NCI-H2171 (cell line): ENCODE measurements at places on chromosomes 3 and 15.

DNA sequence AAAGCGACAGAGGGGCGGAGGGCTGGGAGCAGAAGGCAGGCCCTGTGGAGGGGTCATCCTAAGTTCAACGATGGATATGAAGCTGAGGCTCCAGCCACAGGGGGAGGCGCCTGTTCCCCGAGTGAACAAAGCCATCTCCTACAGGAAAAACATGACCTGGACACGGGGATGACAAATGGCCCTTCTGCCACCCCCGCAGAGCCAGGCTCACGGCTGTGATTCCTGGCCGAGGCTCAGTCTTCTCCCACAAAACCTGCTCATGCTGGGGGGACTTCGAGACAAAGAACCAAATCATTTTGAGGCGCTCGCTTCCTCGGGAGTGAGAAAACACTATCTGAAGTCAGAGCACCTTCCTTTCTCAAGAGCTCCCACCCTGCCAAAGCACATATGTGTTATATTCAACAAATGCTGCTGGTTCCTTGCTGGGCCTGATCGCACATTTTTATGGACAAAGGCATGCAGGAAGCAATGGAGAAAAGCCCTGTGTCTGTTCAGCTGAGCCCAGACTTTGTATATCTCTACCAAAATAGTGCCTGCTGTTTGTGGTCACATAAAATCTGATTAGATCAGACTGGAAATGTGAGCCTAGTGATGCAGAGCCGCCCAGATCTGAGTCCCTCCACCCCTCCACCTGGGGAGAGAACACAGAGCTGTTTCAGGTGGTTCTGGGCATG is 5.6 kb downstream of the RBP1 start:
- peak; percentile 58 for DNase-seq

DNA sequence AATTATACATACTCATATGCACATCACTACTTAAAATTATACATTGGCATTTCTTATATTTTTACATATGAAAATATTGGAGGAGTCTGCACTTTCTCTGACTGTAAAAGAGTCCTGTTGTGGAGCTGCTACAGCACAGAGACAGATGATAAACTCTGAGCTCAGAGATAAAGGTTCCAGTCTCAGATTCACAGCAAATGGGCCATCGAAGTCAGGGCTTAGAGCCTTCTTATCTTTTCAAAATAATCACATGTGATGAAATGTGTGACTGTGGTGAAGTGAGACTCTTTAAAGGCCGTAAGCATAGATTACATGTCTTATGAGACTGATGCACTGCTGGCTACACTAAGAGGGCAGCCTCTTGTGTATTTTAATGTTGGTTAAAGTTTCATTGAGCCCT is 187.5 kb upstream of the SYNPR start:
- DNase-seq, result no peak

DNA sequence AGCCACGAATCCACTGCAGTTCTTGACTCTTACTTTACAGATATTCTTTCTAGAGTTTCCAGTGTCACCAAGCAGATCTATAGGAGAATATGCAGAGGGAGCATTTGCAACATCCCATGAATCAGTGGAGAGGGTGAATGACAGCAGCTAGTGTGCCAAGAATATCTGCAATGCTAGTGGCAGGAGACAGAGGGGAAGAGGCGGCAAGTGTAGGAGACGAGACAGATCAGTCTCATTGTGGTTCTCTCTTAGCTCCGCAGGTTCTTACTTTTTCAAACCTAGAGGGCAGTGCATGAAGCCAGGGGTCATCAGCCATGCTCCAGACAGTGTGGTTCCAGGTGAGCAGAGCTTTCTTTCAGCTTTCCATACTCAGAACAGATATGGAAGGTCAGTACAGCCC is 744 bp downstream of the ZNF619 start:
- DNase-seq, result no peak

- DNase-seq, result peak; percentile 18
Measured at GRCh38 chr15:64092864-64093626, 593 bp downstream of the CIAO2A start.

DNA sequence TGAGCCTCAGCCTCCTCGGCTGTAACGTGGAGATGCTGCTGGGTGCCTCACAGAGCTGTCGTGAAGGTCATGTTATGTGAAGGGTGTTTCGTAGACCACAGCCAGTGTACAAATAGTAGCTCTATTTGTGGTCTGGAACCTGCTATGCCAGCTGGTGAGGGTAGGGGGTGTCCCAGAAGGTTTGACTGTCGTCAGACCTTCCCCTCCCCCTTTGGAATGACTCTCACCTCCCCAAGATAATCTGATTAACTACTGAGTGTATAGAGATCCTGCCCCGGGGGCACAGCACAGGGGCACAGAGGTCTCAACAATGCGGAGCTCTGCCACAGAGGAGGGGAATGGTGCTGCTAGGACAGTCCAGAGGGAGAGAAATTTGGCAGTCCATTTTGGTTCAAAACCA is 20.5 kb downstream of the FGD5 start:
- no peak for DNase-seq

DNA sequence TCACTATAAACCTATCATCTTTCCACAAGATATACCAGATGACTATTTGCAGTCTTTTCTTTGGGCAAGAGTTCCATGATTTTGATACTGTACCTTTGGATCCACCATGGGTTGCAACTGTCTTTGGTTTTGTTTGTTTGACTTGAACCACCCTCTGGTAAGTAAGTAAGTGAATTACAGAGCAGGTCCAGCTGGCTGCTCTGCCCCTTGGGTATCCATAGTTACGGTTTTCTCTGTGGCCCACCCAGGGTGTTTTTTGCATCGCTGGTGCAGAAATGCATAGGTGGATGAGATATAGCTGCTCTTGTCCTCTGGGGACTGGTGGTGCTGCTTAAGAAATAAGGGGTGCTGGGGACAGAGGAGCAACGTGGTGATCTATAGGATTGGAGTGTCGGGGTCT is 33.8 kb downstream of the CHDH start:
- DNase-seq, result no peak
